ENCODE measurements at places on chromosomes 4 and X.

DNA sequence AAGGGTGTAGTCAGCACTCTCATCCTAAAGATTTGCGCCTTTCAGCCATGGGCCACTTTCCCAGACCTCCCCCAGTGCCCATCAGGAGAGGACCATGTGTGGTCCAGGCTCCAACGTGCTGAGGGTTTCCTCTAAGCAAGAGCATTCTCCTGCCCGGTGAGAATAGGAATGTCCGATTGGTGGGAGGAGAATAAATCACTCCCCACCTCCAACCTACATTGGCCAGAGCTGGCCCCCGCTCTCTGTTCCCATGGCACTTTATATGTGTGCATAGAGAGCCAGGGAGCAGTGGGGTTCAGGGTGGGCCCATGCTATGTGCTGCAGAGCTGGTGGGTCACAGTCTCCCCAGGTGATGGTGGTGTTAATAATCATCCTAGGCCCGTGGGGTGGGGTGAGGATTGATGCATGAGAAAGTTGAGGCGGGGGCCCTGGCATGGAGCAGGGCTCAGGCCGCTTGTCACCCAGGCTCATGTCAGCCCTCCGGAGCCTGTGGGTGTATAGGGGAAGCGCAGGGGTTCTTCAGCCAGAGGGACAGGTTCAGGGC is 6.8 kb upstream of the SORCS2 start:
- no peak for DNase-seq

- no peak for DNase-seq
Observed at GRCh38 chr4:173386751-173387150, 12.2 kb downstream of the SCRG1 start.

DNA sequence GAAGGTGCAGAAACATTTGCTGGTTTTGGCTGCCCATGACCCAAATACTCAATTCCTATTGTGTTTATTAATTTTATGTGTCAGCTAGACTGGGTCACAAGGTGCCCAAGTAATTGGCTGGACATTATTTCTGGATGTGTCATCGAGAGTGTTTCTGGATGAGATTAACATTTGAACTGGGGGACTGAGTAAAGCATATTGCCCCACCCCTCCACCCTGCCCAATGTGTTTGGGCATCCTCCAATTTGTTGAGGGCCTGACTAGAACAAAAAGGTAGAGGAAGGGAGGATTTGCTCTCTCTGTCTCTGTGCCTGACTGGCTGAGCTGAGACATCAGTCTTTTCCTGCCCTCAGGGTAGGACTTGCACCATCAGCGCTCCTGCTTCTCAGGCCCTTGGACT is 29.7 kb upstream of the LCORL start:
- no peak for DNase-seq

DNA sequence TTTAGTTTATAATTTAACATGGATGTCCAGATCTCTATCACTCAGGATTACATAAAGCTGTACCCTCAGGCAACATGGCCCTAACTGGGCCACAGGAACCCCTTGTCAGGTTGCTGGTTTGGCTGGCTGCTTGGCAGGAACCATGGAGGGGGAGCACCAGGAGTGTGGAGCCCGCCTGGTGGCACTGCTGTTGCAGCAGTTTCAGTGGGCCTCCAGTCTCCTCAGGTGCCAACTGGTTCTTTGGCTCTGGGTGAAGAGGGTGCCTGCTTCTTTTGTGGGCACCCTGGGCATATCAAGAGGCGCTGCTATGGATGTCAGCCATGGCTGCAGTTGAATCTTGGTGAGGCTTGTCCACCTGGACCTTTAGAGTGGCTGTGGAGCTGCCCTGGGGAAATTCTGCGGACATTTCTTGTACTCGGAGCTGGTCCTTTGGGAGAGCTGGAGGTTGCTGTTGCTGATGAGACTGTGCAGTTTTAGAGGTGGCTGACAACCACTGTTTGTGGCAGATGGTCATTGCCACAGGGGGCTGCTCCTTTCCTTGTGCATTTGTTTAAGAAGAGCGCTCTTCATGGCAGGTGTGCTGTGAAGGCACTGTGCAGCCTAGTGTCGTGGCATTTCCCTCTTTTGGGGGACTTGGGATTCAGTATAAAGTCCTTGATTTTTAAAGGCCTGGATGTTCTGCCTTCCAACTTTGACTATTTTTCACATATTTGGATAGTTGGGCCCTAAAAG is 10.3 kb upstream of the SMIM14 start:
- no peak for DNase-seq

DNA sequence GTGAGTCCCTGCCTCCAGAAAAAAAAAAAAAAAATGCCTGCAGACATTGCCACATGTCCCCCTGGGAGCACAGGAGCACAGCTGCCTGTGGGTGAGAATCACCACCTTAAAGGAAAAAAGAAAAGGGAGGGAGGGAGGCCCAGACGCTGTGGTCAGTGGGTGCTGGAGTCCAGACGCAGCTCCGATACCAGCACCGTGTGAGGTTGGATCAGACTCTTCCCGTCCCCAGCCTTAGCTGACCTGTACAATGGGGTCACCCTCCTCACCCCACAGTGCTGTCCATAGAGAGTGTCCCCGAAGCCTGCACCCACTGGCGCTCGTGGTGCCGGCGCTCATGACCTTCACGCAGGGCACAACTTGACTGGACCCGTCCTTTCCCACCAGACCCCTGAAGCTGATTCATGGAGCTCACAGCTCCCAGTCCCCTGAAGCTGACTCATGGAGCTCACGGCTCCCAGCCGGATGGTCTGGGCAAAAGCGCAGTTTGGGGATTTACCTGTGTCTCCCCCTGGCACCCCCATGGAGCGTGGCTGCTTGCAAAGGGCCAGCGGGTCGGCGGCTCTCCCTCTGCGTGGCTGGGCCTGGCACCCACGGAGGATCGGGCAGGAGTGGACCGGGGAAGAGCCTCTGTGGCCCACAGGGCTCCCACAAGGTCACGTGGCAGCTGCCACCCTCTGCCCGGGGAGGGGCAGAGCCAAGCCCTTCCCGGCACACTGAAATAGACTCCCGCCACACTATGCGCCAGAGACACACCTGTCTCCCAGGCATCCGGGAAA is 31.4 kb downstream of the ABLIM2 start:
- DNase-seq = no peak

DNA sequence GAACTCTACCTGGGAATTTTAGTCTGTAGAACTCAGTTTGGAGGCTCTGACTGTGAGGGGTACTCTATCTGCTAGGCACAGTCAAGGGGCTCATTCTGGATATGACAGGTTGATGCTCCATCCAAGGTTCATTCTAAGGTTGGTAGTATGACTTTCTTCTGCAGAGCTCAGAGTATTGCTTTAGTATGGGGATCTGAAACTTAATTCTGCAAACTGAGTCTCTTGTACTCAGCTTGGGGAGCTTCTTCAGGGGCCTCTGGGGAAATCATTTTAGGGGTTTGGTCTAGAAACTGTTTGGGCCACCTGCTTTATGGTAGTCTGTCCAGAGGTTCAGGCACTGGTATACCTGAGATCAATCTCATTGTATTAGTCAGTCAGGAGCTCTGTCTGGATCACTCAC is 9.7 kb upstream of the TSR2 start:
- no peak for DNase-seq

GRCh38 chr4:19650903-19651864 is 600.5 kb upstream of the SLIT2 start:
- no peak for DNase-seq

DNA sequence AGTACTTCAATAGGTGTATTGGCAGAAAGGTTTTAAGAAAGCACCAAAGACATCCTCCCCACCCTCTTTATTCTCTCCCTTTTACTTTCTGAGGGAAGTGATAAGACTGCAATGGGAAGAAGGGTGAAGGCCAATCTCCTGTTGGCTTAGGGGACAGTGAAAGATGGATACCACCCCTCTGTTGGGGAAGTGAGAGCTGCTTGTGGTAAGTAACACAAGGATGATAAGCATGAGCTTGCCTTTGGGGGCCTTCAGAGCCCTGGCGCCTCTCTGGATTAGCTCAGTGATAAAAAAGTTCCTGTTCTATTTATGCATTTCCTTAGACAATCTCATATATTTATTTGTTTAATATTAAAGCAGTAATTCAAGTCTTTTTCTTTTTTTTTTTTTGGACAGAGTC is 5.2 kb upstream of the KLF8 start:
- no peak for DNase-seq

GRCh38 chr4:188139671-188140070 is 430 bp downstream of the TRIML1 start:
- no peak for DNase-seq

GRCh38 chr4:1400191-1400805 is 5.9 kb downstream of the NKX1-1 start:
- no peak for DNase-seq

DNA sequence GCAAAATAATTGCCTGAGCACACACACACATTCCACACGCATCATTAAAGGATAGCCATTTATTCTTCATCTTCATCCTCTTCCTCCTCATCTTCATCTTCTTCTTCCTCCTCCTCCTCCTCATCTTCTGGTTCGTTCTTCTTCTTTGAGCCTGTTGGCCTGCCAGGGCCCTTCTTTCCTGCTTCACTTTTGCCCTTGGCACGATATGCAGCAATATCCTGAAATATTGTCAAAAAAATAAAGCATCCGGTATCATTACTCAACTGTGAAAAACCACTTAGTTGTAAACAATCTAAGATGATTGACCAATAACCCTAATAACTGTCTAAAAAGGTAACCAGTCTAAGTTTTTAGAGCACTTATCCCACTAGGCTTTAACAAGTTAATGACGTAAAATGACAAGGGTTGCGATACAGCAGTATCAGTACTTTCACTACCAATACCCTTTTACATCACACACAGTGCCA is 2.1 kb downstream of the HMGB2 start:
- DNase-seq = no peak

GRCh38 chr4:124415146-124415545 is 297.4 kb downstream of the ANKRD50 start:
- DNase-seq = no peak

DNA sequence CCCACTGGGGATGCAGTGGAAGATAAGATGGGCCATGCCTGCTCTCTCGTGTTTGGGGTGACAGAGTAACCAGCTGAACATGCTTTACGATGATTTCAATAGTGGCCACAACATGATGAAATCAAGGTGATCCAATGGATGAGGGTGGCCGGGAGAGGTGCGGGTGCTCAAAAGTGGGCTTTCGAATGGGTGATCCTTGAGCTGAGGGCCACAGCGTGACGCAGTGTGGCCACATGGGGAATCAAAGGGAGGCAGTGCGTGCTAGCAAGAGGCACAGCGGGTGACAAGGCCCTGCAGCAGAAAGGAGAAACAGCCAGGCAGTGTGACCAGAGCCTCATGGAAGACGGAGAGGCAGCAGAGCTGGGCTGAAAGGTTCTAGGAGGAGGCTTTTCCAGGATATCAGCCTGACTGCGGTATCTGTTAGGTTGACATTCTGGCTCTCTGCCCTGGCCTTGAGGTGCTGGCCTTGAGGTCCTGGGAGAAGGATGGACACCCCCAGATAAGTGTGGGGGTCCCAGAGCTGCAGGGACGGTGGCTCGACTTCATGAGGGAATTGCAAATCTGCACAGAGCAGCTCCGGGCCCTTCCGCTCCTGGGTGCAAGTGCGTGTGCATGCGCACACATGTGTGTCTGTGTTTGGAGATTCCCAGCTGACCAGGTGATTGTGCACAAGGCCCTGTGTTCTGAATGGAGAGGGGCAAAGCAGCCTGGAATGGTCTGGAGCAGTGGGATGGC is 38.0 kb upstream of the GPR78 start:
- DNase-seq = no peak

DNA sequence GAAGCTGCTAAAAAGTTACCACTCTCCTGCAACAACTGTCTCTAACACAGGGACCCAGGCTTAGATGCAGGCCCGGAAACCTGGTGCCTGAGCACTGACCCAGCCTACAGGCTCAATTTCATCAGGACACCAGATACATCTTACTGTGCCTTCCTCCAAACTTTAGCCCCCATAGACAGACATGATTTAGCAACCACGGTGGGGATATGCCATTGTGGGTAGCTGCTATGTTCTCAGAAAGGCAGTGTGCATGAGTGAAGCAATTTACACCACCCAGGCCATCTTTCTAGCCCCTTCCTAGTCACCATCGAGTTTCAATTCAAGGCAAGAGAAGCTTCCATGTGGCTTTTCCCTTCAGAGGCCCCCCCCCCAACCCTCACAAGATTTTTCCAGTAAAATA is 2.7 kb downstream of the HS3ST1 start:
- DNase-seq = no peak

DNA sequence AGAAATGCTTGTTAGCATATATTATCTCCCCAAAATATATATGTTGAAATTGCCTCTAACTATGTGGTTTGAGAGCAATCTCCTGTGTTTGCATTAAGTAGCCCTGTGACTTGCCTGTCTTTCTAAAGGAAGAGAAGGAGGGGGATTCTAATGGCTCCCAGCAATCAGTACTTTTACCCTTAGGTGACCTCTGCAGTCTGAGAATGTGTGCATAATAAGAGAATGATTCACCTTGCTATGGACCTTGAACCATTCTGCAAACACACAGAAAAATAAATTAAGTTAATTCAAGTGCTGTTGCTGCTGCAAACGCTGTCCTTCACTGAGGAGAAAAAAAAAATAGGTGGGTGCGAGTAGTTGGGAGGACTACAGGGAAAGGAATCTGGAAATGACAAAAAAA is 322.2 kb downstream of the IQCM start:
- DNase-seq = no peak

DNA sequence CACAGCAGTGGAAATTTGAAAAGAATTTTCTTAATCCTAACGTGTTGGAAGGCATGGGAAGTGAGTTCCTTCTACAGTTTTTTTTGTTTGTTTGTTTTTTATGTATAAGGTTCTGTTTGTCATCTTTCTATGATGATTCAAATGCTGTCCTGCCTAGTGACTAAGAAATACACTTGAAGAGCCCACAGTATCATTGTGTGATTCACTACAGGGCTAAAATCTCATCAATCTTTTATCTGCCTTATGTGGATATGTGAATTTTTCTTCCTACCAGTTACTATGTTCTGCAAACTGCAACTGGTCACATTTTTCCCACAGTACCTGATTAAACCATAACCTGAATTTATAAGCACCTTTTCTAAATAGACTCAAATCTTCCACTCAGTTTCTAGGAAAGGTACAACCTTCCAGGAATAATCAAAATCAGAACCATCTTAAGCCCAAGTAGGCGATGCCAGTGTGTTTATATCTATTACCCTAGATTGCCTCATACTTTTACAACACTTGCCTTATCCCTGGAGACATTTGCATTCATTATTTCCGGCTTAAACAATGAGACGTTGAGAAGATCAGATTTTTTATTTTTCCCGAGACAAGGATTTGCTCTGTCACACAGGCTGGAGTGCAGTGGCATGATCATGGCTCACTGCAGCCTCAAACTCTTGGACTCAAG is 214.6 kb upstream of the GALNT7 start:
- DNase-seq = no peak

GRCh38 chr4:183905593-183906488 is 734 bp downstream of the STOX2 start:
- peak; percentile 42 for DNase-seq

Measured in NCI-H1092 treated with DMSO at 0.1 percent for 48 hours (cell line).